ENCODE measurements at places on chromosomes 4 and X. TPM values are rescaled to one million over a fixed set of nuclear protein-coding genes. Genes with fewer than 3 reads are reported as not detected.

VCX3A gene
- polyA plus RNA-seq = not detected

HHIP gene
- not detected for polyA plus RNA-seq

CT45A10 gene
- not detected for polyA plus RNA-seq

BEX4 gene
- 29.5 TPM for polyA plus RNA-seq

BLTP1 gene
- polyA plus RNA-seq = 7.4 TPM

ZNF711 gene
- polyA plus RNA-seq = 3.7 TPM

PDCL2 gene
- not detected for polyA plus RNA-seq

CTAG2 gene
- polyA plus RNA-seq = not detected

ARR3 gene
- polyA plus RNA-seq = not detected

XPNPEP2 gene
- polyA plus RNA-seq = 0.26 TPM

TEX11 gene
- polyA plus RNA-seq = not detected

NXF2 gene
- polyA plus RNA-seq = not detected

TDO2 gene
- not detected for polyA plus RNA-seq

MAGEA1 gene
- not detected for polyA plus RNA-seq

RPL39 gene
- 4,549 TPM for polyA plus RNA-seq

PLP1 gene
- polyA plus RNA-seq = not detected

AREG gene
- 3.9 TPM for polyA plus RNA-seq

CITED1 gene
- not detected for polyA plus RNA-seq

DRP2 gene
- polyA plus RNA-seq = not detected

USO1 gene
- 18.6 TPM for polyA plus RNA-seq

TRIM75 gene
- not detected for polyA plus RNA-seq

GAGE12F gene
- polyA plus RNA-seq = not detected

NUP62CL gene
- 3.1 TPM for polyA plus RNA-seq

GAB3 gene
- polyA plus RNA-seq = 3.0 TPM

WDR17 gene
- 1.3 TPM for polyA plus RNA-seq

EXOC1L gene
- not detected for polyA plus RNA-seq

SLC25A14 gene
- 6.7 TPM for polyA plus RNA-seq

SPIN2A gene
- polyA plus RNA-seq = not detected

ADRA2C gene
- not detected for polyA plus RNA-seq

PPARGC1A gene
- polyA plus RNA-seq = not detected

MAOB gene
- not detected for polyA plus RNA-seq

PAK3 gene
- 0.19 TPM for polyA plus RNA-seq

SH3TC1 gene
- 39.8 TPM for polyA plus RNA-seq

IBSP gene
- not detected for polyA plus RNA-seq

UTP3 gene
- polyA plus RNA-seq = 15.9 TPM

ZNF674 gene
- polyA plus RNA-seq = 0.23 TPM

PITX2 gene
- not detected for polyA plus RNA-seq

CABS1 gene
- polyA plus RNA-seq = not detected

FTSJ1 gene
- 53.8 TPM for polyA plus RNA-seq

GNL3L gene
- polyA plus RNA-seq = 46.9 TPM

NKX3-2 gene
- not detected for polyA plus RNA-seq

COMMD8 gene
- polyA plus RNA-seq = 44.6 TPM

RBMXL3 gene
- polyA plus RNA-seq = not detected

SRPK3 gene
- polyA plus RNA-seq = not detected

GABRA4 gene
- not detected for polyA plus RNA-seq

SMR3B gene
- polyA plus RNA-seq = not detected

CT45A2 gene
- not detected for polyA plus RNA-seq

AFM gene
- polyA plus RNA-seq = not detected

ENPP6 gene
- not detected for polyA plus RNA-seq

CD99L2 gene
- polyA plus RNA-seq = 8.9 TPM

NPY1R gene
- polyA plus RNA-seq = not detected

AMBN gene
- not detected for polyA plus RNA-seq
